ENCODE measurements at places on chromosomes 16 and 17. TPM values are rescaled to one million over a fixed set of nuclear protein-coding genes. Genes with fewer than 3 reads are reported as not detected.

The CTRB2 gene
- total RNA-seq, result not detected

The CCL17 gene
- not detected for total RNA-seq

The CBFA2T3 gene
- 2.9 TPM for total RNA-seq

The SP6 gene
- 0.90 TPM for total RNA-seq

GRCh38 chr17:73292031-73292531 lies 19.7 kb downstream of the CDC42EP4 start:
- DNase-seq, result peak; percentile 25

GRCh38 chr16:57773019-57773418 lies 29.3 kb downstream of the KIFC3 start:
- no peak for DNase-seq

DNA sequence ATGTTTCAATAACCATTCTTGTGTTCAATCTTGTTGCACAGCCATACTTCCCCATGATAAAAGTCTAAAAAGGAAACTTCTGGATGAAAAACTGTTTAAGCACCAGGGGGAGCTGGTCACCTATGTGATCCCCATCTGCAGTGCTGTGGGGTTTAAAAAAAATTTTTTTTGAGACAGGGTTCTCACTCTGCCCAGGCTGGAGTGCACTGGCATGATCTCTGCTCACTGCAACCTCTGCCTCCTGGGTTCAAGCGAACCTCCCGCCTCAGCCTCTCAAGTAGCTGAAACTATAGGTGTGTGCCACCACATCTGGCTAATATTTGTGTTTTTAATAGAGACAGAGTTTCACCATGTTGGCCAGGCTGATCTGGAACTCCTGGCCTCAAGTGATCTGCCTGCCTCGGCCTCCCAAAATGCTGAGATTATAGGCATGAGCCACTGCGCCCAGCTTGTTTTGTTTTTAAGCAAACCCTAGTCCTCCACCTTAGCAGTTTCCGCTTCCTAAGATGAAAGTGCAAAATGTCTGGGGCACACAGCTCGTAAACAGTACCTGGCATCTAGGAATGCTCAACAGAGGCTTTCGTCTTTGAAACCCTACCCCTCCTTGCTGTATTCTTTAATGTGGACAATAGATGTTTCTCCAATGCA lies 25.4 kb downstream of the DNAJA2 start:
- DNase-seq, result no peak

GRCh38 chr17:1241929-1242328 lies 28.3 kb upstream of the BHLHA9 start:
- no peak for DNase-seq

DNA sequence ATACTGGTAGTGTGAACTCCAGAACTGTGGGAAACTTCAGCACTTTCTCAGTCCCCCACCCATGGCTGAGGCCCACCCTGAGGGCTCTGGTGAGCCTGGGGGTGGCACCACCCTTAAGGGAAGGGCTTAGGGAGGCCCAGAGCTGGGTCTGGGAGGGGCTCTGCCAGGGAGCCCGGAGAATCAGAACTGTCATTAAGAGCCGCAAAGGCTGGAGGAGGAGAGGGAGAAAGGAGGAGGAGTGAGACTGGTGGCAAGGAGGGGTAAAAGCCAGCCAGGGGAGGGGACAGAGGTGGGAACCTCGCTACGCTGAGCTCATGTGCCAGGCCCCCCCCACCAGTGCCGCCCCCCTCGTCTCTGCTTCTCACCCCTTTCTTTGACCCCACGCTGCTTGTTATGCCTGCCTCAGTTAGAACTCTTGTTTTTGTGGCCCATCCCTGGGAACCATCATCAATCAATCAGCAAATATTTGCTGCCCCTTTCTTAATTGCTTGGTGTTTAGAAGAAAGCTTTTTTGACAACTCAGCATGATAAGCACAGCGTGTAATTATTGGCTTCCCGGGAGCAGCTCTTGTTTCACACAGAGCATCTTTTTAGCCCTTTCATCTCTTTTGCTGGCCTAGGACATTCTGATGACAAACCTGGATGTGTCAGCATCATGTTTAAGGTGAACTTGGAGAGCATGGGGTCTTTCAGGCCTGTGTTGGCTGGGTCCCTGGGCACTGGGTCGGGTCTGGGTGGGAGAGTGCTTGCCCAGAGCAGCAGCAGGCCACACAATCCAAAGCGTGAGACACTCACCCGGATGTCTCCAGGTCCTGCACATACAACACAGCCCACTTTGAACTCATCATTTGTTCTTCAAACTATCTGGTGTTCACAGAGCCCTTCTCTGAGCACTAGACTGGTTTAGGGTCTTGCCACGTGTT lies 77.7 kb downstream of the NETO2 start:
- no peak for DNase-seq

- no peak for DNase-seq
These were observed 192.7 kb downstream of the RPTOR start for GRCh38 chr17:80737106-80738019.

GRCh38 chr16:68426347-68426652 lies 22.0 kb downstream of the SMPD3 start:
- DNase-seq, result no peak

DNA sequence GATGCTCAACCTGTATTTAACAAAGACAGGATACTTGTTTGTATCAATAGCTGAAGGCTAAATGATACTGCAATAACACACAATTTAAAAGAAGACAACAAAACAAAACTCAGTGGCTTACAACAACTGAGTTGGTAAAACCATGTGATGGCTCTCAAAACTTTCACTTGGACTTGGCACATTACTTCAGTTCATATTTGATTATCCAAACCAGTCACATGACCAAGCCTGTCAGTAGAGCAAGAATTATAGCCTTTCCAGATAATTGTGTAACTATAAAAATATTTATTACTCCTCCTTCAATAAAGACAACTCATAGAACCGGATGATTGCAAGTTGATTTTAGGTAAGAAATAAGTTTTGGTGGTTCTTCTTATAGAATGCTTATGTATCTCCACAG lies 56.8 kb downstream of the NQO1 start:
- DNase-seq, result no peak
